Pons (tissue), 1 donor: ENCODE measurements at places on chromosomes 2 and 18.

GRCh38 chr2:100269889-100270288 lies 52.4 kb downstream of the LONRF2 start:
- no peak for DNase-seq

DNA sequence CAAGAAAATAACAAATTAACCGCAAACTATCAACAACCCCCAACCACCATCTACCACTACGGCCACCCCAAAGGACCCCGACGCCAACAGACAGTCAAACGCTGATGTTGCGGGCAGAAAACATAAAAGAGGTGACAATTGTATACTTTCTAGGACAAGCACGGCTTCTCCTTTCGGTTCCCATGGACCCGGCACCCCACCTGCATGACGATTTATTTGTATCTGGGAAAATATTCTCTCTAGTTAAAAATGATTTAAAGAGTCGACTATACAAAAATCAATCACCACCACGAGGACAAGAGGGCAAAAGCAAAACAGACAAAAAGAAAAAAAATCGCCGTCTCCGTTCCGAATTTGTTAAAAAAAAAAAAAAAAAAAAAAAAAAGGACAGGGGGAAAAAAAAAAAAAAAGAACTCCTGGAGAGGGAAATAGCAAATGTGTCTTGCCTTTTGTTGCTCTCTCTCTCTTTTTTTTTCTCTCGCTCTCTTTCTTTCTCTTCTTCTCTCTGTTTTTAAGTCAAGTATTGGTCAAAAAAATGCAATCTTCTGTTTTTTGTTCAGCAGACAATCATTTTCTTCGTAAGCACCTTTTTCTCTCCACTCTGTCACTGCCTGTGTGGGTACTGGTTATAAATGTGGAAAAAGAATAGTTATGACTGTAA lies 3.6 kb downstream of the SIX3 start:
- DNase-seq = no peak

DNA sequence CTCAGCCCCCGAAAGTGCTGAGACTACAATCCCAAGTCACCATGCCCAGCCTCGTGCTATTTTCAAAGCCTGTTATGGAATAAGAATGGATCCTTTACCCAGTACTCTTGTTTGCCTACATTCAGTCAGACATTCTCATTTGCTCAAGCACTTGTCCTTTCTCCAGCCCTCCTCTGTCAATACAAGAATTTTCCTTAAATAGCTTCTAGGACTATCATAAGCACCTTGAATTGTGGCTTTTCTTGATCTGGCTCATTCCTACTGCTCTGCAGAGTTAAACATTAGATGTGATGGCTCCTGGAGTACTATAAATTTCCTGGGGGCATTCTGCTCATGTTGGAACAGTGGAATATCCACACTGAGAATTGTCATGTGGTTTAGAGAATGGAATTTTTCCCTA lies 506.1 kb downstream of the ARHGAP15 start:
- no peak for DNase-seq

- no peak for DNase-seq
These were observed 326.8 kb downstream of the CCDC85A start for GRCh38 chr2:56510610-56511009.

GRCh38 chr18:50277942-50278341 lies 3.4 kb downstream of the MBD1 start:
- no peak for DNase-seq

DNA sequence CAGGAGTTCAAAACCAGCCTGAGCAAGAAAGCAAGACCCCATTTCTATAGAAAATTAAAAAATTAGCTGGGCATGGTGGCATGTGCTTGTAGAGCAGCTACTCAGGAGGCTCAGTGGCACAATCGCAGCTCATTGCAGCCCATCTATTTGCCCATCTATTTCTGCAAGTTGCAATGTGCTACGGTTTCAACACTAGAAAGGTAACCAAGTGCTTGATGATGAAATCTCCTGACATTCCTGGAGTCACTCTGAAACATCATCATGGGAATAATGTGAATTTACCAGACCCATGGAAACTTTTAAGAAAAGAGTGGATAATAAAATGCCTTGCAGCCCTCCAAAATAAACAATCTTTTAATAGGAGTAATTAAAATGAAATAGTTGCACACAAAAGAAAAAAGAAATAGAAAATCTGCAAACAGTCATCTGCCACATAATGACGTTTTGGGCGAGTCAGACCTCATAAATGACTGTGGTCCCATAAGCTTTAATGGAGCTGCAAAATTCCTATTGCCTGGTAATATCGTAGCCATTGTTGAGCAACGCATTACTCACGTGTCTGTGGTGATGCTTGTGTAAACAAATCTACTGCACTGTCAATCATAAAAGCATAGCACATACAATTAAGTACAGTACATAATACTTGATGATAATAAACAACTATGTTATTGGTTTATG lies 46.6 kb upstream of the AMMECR1L start:
- no peak for DNase-seq

- DNase-seq = no peak
These were observed 48.5 kb upstream of the CTDP1 start for GRCh38 chr18:79631096-79631507.

- no peak for DNase-seq
These were observed 39.3 kb upstream of the NARS1 start for GRCh38 chr18:57660961-57661360.

DNA sequence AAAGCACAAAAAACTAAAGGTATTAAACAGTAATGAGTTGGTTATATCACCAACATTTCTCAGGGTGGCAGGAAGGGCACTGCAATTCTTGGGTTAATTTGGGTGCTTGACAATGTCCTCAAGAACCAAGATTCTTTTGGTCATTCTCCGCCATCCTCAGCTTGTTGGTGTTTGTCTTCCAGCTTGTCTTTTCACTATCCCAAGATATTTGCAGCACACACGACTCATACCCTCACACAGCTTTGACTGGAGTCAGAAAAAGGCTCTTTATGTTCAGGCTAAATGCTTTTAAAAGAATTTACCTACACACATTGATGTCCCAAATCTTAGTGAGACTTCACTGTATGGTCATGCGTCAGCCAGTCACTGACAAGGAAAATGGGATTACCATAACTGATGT lies 12.5 kb downstream of the GREB1L start:
- no peak for DNase-seq

DNA sequence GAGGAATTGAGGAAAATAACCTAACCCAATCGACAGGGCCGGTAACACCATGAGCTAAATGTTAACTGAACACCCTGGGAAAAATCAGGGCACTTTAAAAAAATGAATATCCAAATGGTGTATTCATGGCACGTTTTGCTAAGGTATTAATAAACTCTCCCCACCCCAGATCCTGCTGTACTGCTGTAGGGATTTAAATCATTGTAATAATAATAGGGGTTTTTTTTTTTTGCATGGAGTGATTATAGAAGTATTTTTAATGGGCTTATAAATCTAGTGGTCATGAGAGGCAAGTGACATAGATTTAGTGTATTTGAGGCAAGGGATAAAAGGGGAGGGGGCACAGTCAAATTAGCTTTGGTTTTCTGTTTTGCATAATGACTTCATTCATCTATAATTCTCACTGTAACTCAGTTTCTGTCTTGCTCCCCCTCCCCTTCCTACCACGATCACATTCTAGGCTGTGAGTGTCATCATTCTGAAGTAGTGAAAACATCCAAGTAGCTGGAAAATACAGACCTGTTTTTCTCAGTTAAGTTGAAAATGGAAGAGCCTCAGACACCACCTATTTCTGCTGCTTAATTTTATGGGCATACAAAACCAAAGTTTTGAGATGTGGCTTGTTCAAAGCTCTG lies 18.2 kb upstream of the MGAT5 start:
- DNase-seq = no peak

DNA sequence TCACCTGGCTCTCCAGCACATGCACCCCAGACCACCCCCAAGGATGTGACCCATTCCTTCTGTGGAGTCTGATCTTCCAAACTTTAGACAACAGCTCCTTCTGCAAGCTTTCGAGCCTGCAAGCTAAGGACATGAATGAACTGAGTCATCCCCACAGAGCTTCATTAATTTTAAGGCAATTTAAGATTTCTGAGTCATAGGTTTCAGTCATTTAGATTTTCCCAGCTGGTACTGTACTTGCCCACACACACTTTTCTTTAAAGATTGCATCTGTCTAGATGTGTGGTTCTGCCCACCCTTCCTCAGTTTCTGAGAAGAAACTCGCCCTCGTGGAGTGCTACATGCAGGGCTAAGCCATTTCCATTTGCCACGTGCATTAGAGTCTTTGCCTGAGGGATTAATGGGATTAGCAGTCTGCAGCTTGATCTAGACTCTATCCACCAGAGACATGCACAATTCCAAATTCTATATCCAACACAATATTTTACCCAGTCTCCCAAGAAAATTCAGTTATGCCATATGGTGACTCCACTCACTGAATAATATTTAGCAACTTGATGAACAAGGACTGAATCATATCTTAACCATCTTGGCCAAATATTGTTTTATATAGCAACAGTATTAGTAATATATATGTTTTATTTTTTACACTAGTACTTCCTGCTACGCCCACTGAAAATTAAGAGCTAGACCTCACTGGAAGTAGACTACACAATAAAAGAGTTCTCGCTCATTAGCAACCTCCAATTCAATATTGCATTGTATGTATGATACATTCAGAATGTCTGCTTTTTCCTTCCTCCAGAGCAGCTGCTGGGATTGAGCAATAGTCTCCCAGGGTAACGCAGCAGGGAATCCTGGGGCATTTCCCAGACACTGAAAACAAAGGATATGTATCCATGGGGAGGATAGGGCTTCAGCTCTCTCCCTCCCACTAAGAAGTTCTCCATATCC lies 14.3 kb upstream of the TRIB2 start:
- DNase-seq = no peak

DNA sequence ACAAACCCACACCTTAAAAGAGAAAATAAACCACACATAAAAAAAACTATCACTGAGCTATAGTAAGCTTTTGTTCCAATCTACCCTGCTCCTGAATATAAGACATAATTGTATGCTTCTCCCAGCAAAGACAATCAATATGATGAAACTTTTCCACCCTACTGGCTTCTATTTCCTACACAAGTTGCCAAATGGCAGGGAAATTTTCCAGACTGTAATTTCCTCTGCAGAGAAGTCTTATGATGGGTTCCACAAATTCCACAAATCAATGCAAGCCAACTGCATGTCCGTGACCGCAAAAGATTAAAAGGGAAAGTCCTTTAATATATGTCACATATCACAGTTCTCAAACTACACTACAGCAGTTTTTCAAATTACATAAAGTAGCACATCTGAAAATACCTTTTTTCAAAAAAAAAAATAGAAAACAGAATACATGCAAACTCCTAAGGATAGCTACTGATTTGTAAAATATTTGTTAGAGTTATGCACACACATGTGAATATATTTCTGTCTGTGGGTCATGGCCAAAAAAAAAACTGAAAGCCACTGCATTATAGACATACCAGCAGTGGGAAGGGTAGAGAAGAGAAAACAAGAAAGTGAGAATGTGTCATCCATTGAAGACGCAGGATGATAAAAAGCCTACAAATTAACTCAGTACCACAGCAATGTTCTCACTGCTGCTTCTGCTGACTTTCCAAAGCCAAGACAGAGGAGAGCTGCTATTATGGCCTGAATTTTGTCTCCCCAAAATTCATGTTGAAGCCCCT lies 61.4 kb downstream of the RPL31 start:
- no peak for DNase-seq

DNA sequence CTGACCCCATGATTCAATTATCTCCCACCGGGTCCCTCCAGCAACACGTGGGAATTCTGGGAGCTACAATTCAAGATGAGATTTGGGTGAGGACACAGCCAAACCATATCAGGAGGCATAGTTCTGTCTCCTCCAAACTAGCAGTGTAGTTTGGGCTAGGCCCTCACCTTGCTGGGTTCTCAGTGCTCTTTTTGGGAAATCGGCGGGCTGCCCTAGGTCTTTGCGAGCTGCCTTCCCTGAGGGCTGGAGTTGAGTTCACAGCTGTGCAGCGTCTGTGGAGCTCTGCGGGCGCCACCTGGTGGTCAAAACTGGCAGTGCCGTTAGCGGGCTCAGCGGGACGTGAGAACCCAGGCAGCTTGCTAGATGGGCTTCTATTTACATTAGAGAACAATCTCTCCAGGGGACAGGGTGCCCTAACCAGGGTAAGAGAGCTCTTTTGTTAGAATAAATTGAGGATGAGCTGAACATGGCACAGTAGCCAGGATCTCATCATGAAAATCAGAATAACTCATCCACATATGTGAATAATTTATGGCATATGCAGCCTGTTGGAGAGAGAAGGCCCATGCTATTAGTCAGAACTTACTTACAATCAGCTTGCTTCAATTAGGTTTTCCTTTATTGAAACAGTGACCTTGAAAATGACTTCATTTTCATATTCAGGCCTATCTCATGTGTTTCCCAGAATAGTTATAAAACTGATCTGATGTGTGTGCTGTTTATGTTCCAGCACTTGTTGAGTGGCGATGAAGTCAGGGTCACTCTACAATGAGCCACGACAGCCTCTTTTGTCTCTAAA lies 27.4 kb upstream of the YES1 start:
- peak; percentile 72 for DNase-seq

DNA sequence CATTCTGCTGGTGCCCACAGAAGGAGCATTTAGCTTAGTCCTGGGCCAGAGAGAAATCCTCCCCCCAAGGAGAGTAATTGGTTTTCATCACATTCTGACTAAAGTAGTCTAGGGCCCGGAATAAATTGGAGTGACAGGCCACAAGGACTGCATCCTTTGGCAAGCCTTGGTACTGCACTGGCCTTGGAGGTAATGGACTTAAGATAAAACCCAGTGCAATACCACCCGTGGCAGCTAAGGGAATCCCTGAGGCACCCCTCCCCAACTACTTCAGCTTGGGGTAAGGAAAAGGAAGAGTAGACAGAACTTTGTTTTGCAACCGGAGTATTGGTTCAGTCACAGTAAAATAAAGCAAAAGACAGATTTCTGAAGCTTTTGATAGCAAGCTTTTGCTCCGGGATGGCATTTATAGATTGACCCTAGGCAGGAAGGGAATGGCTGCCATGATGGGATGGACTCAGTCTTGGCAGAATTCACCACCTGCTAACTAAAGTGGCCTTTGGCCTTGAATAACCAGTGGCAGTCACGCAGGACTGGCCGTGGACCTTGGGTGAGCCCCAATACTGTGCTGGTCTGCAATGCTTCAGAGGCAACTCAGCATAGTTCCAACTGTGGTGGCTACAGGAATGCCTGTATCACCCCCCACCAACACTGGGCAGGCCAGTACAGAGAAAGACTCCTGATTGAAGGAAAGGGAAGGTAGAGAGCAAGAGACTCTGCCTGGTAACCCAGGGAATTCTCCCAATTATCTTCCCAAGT lies 14.1 kb downstream of the ORC4 start:
- no peak for DNase-seq

- peak; percentile 96 for DNase-seq
These were observed 11.8 kb upstream of the ATOH8 start for GRCh38 chr2:85741833-85742455.

- DNase-seq = no peak
These were observed 51.5 kb downstream of the TMEM18 start for GRCh38 chr2:625415-626333.

GRCh38 chr18:23882616-23883276 lies 131.8 kb upstream of the TTC39C start:
- no peak for DNase-seq

GRCh38 chr2:61144697-61145268 lies 17.2 kb upstream of the C2orf74 start:
- peak; percentile 97 for DNase-seq

- DNase-seq = no peak
These were observed 112.6 kb upstream of the YPEL5 start for GRCh38 chr2:30034052-30034775.
